ENCODE measurements at places on chromosomes 7 and 10.

- DNase-seq, result no peak
These were observed 9.1 kb upstream of the GGCT start for GRCh38 chr7:30513762-30514161.

DNA sequence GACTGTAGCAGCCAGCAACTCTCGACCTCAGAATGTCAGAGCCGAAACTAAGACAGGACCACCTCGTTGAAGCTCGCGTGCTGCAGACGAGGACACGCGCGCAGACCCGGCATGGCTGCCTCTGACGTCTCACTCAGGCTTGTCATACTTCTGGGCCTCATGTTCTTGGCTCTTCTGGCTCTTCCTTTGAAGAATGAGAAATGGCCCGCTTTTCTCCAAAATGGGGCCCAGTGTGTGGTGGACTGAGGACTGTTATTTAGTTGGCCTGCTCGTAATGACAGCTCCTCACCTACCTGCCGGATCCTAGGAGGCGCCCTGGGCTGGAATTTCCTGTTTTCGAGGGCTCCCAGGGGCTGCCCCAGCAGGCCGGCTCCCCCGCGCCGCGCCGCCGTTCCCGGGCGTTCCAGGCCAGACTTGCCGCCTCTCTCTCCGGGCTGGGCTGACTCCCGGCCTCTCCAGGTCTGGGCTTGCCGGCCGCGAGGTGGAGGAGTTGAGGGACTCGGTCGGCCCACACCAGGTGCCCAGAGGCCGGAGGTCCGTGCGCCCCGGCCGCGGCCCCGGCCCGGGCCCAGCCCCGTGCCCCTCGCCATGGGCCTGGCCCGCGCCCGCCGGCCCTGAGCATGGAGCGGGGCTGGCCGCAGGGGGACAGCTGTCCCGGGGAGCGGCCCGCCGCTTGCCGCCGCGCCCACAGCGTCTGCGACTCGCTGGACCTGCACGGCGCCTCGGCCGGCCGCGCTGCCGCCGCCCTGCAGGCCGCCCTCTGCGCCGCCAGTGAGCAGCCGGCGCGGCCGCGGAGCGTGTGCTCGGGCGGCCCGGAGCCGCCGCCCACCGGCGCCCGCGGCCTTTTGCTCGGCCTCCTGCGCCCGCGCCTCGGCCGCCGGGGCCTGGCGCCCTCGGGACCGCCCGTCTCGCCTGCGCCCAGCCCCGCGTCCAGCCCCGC, 28.1 kb downstream of the AGAP3 start:
- DNase-seq, result peak; percentile 64

DNA sequence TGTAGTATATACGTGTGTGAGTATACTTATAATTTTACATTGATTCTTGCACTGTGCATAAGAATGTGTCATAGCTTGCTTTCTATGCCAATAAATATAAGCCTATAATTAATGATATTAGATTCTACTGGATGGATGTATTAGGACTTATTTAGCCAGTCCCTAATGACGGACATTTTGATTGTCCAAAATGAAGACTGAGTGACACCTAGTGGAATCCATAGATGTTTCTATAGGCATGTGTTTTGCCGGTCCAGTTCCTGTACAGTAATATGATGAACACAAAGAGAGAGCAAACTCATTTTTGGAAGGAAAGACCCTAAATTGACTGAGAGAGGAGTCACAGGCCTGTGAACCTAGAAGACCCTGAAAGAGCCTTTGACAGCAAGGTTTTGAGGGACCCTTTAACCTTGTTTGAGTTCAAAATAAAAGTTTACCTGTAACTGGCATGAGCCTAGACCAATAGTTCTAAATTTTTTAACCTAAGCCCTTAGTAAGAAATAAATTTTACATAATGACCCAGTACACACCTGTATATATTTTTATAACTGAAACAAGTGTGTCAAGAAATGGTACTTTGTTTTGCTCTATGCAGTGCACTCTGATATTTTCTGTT, 42.4 kb upstream of the AGBL3 start:
- no peak for DNase-seq

- DNase-seq, result no peak
These were observed 433.2 kb upstream of the MGMT start for GRCh38 chr10:129033790-129034272.

- no peak for DNase-seq
These were observed 63.0 kb downstream of the TAX1BP1 start for GRCh38 chr7:27802999-27803398.

DNA sequence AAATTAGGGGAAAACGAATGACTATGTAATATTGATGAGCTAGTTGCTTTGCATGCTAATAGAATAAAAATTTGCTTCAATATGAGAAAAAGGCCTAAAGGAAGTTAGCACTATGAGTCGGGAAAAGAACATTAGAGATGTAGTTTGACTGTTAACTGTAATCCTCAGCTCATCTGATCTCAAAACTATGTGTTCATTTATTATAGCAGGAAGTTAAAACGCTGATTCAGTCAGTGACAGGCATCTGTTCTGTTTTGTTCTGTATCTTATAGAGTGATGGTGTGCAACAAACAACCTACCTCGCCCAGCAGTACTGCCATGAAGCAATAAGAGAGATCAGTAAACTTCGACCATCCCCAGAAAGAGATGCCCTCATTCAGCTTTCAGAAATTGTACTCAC, 48.6 kb downstream of the PDSS1 start:
- no peak for DNase-seq

DNA sequence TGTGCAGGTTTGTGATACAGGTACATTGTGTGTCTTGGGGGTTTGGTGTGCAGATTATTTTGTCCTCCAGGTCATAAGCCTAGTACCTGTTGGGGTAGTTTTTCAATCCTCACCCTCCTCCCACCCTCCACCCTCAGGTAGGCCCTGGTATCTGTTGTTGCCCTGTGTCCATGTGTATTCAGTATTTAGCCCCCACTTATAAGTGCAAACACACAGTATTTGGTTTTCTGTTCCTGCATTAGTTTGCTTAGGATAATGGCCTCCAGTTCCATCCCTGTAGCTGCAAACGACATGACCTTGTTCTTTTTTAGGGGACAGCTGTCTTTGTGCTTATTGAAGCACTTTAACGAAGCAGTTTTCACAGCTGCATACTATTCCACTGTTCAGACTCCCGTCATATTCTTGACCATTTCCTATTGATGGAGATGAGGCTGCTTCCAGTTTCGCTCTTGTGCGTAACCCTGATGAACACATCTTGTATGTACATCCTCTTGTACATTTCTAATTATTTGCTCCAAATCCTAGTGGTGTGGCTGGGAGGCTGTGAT, 47.4 kb downstream of the LHPP start:
- DNase-seq, result no peak

DNA sequence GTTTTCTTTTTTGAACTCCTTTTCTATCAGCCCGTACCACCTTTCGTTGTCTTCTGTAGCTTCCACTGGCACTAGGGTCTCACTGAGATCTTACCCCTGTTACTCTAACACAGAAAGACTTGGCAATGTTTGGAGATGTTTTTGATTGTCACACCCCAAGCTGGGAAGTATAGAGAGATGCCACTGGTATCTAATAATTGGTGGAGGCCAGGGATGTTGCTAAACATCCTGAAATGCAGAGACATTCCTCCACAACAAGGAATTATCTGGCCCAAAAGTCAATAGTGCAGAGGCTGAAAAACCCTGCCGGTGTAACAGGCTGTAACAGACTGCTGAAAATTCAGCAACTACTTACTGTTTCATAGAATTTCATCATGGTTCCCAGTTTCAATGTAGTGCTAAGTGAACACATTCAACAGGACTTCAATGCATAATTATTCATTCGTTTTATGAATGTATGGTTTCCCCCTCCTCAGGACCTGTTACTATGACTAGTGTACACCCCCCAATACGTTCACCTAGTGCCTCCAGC, 115.9 kb downstream of the TRIM24 start:
- DNase-seq, result no peak

GRCh38 chr7:133591704-133592340, 338.9 kb downstream of the EXOC4 start:
- DNase-seq, result no peak

GRCh38 chr7:77415823-77416620, at the start of gene GSAP:
GSAP (minus strand) TSS chr7:77416349; CDS start chr7:77416321, 28 bp downstream.
- peak; percentile 61 for DNase-seq

GRCh38 chr10:27225011-27225590, 15.5 kb downstream of the ACBD5 start:
- no peak for DNase-seq

DNA sequence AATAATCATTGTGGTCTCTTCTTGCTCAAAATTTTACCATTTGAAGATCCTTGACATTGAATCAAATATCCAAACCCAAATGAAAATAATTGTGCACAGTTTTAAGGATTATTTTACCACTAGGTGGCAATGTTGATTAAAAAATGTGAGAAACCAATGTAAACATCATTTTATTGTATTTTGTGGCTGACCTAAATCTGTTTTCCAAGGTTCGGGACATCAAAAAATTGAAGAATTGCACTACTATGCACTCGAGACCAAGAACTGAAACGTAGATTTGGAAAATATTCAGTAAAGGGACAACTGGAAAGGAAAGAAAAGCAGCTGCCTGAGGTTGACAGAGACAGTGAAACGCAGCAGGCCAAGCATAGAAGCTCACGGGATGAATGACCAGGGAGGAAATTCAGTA, 259.3 kb downstream of the SNX13 start:
- no peak for DNase-seq

DNA sequence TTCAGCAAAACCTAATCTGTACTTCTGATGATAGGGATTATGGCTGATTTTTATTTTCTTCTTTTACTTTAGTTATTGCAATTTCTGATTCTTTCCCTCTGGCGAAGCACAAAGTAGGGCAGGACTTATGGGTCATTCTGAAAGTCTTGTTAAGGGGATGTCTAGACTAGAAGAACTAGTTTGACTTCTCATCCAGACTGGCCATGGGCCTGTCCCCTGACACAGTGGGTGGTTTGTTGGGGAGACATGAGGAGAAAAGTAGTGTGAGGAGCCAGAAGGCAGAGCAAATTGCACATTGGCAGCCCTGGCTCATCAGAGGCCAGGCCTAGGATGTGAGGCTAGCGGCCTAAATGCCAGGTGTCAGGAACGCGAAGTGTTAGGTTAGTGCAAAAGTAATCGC, 152.8 kb downstream of the RTKN2 start:
- no peak for DNase-seq

DNA sequence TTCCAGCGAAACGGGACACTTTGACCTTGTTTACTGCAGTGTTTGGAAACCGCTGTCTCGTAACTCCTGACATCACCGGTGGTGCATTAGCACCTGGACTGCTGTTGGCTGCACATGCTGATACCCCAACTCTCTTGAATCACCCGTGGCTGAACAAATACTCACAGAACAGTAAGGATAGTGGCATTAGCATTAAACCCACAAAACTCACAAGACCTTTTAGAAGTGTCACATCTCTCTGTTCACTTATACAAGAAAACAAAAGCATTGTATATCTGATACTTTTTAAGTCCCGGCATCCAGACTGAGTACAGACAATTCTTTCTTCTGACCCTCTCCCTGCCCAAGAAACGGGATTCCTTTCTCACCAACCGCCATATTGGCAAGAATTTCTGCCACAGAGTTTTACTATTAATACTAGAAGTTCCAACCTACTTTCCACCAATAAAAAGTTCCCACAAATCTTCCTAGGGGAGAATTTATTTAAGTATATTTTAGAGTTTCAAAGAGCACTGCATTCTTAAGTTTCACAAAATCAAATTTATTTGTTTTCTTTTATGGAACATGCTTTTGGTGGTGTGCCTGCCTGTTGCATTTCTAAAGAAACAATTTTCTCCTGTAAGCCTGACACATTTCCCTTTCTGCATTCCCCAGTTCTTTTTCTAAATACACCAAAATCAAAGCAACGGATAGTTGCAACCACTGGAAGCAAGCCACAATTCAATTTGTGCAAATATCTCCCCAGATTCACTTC, 208.4 kb upstream of the KLF14 start:
- no peak for DNase-seq

GRCh38 chr7:128103498-128104107, 72.4 kb upstream of the LRRC4 start:
- peak; percentile 68 for DNase-seq

Data from GM12891 (cell line).